ENCODE measurements at places on chromosomes 12 and 14. TPM values are rescaled to one million over a fixed set of nuclear protein-coding genes. Genes with fewer than 3 reads are reported as not detected.

Gene CLEC4D
- 0.30 TPM for total RNA-seq

DNA sequence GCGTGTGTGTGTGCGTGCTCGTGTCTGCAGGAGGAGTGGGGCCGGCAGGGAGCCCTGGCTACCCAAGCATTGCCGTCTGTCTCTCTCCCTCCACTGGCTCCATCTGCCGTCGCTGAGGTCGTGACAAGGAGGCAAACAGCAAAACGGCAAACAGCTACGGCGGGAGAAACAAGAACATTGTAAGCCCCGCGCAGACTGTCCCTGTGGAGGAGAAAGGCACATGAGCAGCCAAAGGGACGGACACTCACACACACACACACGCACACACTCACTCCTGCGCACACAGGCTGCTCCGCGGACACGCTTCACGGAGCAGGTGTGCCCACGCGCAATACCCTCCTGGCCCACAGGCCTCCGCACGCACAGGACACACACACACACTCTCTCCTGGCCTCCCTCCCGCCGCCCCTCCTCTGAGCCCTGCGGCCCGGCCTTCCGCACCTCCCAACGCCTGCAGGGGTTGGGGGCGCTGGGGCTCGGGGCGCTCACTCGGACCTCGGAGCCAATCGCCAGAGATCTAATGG, 905 bp downstream of the CISTR start:
- peak; percentile 35 for DNase-seq
- no peaks in the 10 kb centered on the region for H3K4me1 ChIP-seq
- H3K27ac ChIP-seq: no peak overlapping the region
- H3K27me3 ChIP-seq: peaks cover 14% of the 10 kb centered on the region

DNA sequence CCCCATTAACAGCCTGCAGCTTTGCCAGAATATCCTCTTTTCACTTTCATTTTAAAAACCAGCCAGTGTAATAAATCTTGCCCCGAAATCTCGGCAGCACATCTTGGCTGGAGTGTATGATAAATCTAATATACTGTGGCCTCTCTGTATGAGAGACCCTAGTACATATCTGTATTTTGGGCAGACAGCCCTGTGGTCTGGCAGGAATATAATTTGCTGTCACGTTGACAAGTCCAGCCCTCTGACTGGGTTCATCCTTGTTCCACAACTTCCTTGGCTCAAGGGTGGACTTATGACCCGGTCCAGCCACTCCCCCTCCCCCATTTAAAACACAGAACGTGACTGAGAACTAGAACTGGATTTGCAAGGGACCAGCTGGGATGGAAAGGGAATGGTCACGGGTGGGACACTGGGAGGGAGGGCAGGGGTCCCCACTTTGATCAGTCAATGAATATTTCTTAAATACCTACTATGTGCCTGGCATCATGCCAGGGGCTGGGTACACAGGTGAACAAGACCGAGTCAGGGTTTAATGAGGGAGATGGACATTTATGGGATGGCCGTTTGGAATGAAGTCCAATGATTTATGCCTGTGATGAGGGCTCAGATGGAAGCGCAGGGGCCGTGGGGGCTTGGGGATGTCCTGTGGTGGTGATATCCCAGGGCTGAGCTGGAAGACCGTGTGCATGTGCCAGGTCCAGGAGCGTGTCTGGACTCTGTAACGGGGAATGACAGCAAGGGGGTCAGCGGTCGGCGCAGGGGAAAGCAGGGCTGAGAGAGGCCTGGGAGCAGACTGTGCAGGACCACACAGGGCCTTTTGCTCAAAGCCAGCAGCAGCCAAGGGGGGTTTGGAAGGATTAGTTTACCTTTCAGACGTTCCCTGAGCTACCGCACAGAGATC, 190.5 kb downstream of the PHETA1 start:
- no peak overlapping the region for H3K4me3 ChIP-seq
- no peak overlapping the region for H3K27ac ChIP-seq
- peaks cover 8% of the 10 kb centered on the region for H3K4me1 ChIP-seq
- H3K36me3 ChIP-seq: no peaks in the 10 kb centered on the region

GRCh38 chr12:14782756-14783155, 20.5 kb downstream of the WBP11 start:
- no peak overlapping the region for H3K4me3 ChIP-seq
- peaks cover 42% of the 10 kb centered on the region for H3K36me3 ChIP-seq
- DNase-seq: no peak
- H3K27me3 ChIP-seq: no peaks in the 10 kb centered on the region
- no peaks in the 10 kb centered on the region for H3K4me1 ChIP-seq

GRCh38 chr14:78048120-78048519, 122.1 kb upstream of the NRXN3 start:
- H3K27me3 ChIP-seq: no peaks in the 10 kb centered on the region
- no peak overlapping the region for H3K27ac ChIP-seq
- H3K4me1 ChIP-seq: no peaks in the 10 kb centered on the region
- H3K36me3 ChIP-seq: no peaks in the 10 kb centered on the region
- H3K4me3 ChIP-seq: no peak overlapping the region

Gene TTC7B
- 59.8 TPM for total RNA-seq

GRCh38 chr14:35369701-35370191, 34.8 kb downstream of the NFKBIA start:
- H3K27ac ChIP-seq: no peak overlapping the region
- no peaks in the 10 kb centered on the region for H3K36me3 ChIP-seq
- no peaks in the 10 kb centered on the region for H3K27me3 ChIP-seq
- no peak overlapping the region for H3K4me3 ChIP-seq
- H3K4me1 ChIP-seq: peaks cover 4% of the 10 kb centered on the region

Gene GLS2
- 0.20 TPM for total RNA-seq

DNA sequence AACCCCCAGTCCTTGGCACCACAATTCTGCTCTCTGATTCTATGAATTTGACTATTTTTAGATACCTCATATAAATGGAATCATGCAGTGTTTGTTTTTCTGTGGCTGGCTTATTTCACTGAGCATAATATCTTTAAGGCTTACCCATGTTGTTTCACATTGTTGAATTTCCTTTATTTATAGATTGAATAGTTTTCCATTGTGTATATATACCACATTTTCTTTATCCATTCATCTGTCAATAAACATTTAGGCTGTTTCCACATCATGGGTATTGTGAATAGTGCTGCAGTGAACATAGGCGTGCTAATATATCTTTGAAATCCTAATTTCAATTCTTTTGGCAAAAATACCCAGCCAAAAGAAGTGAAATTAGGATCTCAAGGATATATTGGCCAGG, 126.7 kb upstream of the SLC38A2 start:
- peaks cover 6% of the 10 kb centered on the region for H3K4me1 ChIP-seq
- DNase-seq: no peak
- no peaks in the 10 kb centered on the region for H3K36me3 ChIP-seq
- no peaks in the 10 kb centered on the region for H3K27me3 ChIP-seq
- no peak overlapping the region for H3K27ac ChIP-seq
- H3K4me3 ChIP-seq: no peak overlapping the region

Gene MYO1A
- not detected for total RNA-seq

GRCh38 chr12:42932936-42933335, 343.4 kb upstream of the PRICKLE1 start:
- no peak overlapping the region for H3K27ac ChIP-seq
- H3K27me3 ChIP-seq: no peaks in the 10 kb centered on the region
- H3K4me3 ChIP-seq: no peak overlapping the region

DNA sequence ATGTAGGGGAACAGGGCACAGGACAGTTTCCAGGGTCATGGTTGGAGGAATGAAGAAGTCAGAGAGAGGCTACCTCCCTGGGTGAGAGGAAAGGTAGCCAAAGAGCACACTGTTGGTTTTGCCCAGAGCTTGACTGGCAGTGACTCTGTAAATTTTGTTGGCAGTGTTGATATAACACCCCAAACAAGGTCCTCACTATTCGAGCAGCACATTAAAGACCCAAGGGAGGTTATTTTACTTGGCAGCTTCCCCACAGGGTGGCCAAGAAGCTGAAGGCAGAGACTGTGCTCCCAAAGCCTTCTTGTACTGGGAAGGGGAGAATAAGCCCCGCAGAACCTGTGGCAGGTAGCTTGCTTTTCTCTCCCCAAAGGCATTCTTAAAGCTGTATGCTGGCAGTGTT, 40.6 kb downstream of the WSCD2 start:
- H3K27ac ChIP-seq: no peak overlapping the region
- no peaks in the 10 kb centered on the region for H3K36me3 ChIP-seq
- no peaks in the 10 kb centered on the region for H3K4me1 ChIP-seq
- no peak overlapping the region for H3K4me3 ChIP-seq
- DNase-seq: no peak
- peaks cover 24% of the 10 kb centered on the region for H3K27me3 ChIP-seq

Gene ESPL1
- 0.04 TPM for total RNA-seq

- H3K4me3 ChIP-seq: no peak overlapping the region
- DNase-seq: no peak
- no peaks in the 10 kb centered on the region for H3K27me3 ChIP-seq
- H3K4me1 ChIP-seq: no peaks in the 10 kb centered on the region
- H3K27ac ChIP-seq: no peak overlapping the region
- H3K36me3 ChIP-seq: no peaks in the 10 kb centered on the region
Observed at GRCh38 chr14:68079941-68080697, 260.5 kb downstream of the RAD51B start.

- H3K27me3 ChIP-seq: no peaks in the 10 kb centered on the region
- H3K4me3 ChIP-seq: no peak overlapping the region
- peaks cover 33% of the 10 kb centered on the region for H3K36me3 ChIP-seq
- no peak overlapping the region for H3K27ac ChIP-seq
- no peak for DNase-seq
Observed at GRCh38 chr12:68317047-68317667, 15.0 kb downstream of the MDM1 start.

GRCh38 chr12:109892748-109893147, 7.3 kb upstream of the TCHP start:
- H3K27ac ChIP-seq: no peak overlapping the region
- no peak overlapping the region for H3K4me3 ChIP-seq
- no peaks in the 10 kb centered on the region for H3K27me3 ChIP-seq
- no peak for DNase-seq
- H3K4me1 ChIP-seq: peaks cover 19% of the 10 kb centered on the region
- no peaks in the 10 kb centered on the region for H3K36me3 ChIP-seq

DNA sequence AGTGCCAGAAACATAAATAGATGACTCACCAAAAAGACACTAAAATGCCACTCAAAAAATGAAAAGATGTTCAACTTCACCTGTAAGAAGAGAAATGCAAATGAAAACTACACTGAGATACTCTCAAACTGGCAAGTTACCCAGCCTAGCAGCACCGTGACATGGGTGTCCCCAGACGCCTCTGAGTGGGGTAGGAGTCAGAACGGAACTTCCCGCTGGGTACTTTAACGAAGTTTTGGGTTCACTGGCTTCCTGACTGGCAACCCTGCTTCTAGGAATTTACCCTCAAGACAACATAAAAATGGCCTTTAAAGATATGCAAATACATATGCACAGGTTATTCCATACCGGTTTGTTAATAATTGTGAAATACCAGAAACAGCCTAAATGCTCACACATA, 52.6 kb downstream of the RIMBP2 start:
- no peak overlapping the region for H3K4me3 ChIP-seq
- H3K4me1 ChIP-seq: no peaks in the 10 kb centered on the region
- DNase-seq: no peak
- no peaks in the 10 kb centered on the region for H3K27me3 ChIP-seq

GRCh38 chr12:112996501-112996900, 18.2 kb downstream of the OAS2 start:
- no peak overlapping the region for H3K4me3 ChIP-seq
- H3K27me3 ChIP-seq: no peaks in the 10 kb centered on the region
- no peak for DNase-seq
- no peaks in the 10 kb centered on the region for H3K4me1 ChIP-seq

Gene COCH
- 0.96 TPM for total RNA-seq

DNA sequence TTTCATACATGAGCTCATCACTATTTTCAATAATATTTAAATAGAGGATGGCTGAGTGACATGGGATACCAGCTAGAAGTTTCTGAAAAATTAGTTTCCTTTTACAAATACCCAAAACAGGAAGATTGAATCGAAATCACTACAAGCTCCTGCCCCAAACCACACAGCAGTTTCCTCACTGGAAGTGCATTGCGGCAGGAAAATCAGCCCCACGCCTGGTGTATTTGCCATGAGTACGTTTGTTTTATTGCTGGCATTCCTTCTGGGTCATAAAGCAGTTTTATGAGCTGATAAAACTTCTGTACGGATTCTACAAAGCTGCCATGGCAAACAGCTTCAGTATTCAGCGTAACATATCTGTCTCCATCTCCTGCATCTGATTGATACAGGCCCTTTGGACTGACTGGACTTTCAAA, 23.7 kb downstream of the CDC42BPB start:
- no peak overlapping the region for H3K4me3 ChIP-seq
- no peaks in the 10 kb centered on the region for H3K27me3 ChIP-seq
- H3K4me1 ChIP-seq: no peaks in the 10 kb centered on the region

DNA sequence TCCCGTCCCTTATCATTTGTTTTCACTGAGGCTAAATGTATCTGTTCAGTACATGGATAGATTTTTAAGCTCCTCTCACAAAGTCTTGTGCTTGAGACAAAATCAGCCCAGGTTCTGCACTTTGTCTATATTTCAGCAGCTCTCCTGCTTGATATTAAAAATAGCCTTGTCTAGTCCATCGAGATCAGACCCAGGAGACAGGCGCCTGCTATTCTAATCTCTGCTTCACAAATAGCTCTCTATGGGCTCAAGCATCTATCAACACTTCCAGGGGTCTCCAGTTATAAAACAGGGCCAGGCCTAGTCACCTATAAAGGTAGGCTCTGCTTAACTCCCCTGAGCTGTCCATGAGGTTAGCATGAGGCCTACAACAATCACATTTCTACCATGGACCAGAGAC, 62.5 kb downstream of the ZFP36L1 start:
- H3K4me3 ChIP-seq: no peak overlapping the region
- H3K36me3 ChIP-seq: no peaks in the 10 kb centered on the region
- no peak for DNase-seq
- peaks cover 41% of the 10 kb centered on the region for H3K4me1 ChIP-seq
- H3K27ac ChIP-seq: peak overlapping the region; percentile 69
- no peaks in the 10 kb centered on the region for H3K27me3 ChIP-seq

Gene OR6C68
- not detected for total RNA-seq

DNA sequence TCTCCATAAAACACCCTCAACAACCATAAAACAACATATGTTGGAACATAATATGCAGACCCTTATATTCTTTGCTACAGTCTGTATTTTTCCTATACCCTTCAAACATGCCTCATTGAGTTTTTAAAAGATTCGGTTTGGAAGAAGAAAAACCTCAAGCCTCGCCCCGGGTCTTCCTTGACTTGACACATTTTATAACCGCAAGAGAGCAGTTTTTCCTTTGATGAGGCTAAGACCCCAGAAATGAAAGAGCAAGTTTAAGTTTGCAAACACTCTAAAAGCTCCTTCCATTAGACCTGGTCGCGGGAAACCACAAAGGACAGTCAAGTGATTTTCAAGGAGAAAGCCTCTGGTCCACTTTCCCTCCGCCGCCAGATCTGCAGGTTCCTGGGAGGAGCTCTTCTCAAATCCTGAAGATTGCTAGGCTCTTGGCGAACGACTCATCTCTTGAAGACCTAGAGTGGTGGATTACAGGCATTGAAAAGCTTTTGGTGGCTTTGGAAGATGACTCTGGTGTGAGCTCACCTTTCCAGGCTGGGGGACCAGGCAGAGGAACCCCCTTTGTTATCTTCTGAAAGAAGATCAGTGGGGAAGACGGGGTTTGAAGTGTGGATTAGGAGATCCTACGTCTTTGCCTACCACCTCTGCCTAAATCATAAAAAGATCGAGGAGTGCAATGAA, at the start of gene ASCL4:
ASCL4 (plus strand) TSS at position 356 of the 681 bp plus-strand sequence. CDS start 515 bp downstream, outside the sequence.
- no peaks in the 10 kb centered on the region for H3K36me3 ChIP-seq
- peaks cover 81% of the 10 kb centered on the region for H3K27me3 ChIP-seq
- no peak for DNase-seq
- H3K4me1 ChIP-seq: no peaks in the 10 kb centered on the region
- no peak within 1 kb of the TSS for H3K27ac ChIP-seq
- H3K4me3 ChIP-seq: peak within 1 kb of the TSS; percentile 31
